Psoas muscle (tissue), 8 donors: ENCODE measurements at places on chromosomes 5 and 9. TPM values are rescaled to one million over a fixed set of nuclear protein-coding genes. Genes with fewer than 3 reads are reported as not detected.

SPINK5 gene
- 0.90 TPM for polyA plus RNA-seq

ANGPTL2 gene
- 8.9 TPM for polyA plus RNA-seq

ENG gene
- polyA plus RNA-seq = 78.1 TPM

CTSV gene
- polyA plus RNA-seq = 0.38 TPM

LEAP2 gene
- 0.70 TPM for polyA plus RNA-seq

TAF1L gene
- polyA plus RNA-seq = not detected

PCDHA13 gene
- polyA plus RNA-seq = not detected

UBAC1 gene
- polyA plus RNA-seq = 71.1 TPM

MLANA gene
- not detected for polyA plus RNA-seq

SPATA31C1 gene
- polyA plus RNA-seq = not detected

PIP5K1B gene
- 2.5 TPM for polyA plus RNA-seq

TAF11L10 gene
- not detected for polyA plus RNA-seq

ZNF483 gene
- not detected for polyA plus RNA-seq

TCERG1 gene
- 23.5 TPM for polyA plus RNA-seq
